Activated CD4-positive, alpha-beta T cell treated with anti-CD3 and anti-CD28 coated beads, Interleukin-2, amount 50 U/mL, for 4 hours (primary cell): ENCODE measurements at places on chromosomes 4 and X.
A peak's percentile ranks its signal among the peaks of the same experiment; 100 is the strongest.

DNA sequence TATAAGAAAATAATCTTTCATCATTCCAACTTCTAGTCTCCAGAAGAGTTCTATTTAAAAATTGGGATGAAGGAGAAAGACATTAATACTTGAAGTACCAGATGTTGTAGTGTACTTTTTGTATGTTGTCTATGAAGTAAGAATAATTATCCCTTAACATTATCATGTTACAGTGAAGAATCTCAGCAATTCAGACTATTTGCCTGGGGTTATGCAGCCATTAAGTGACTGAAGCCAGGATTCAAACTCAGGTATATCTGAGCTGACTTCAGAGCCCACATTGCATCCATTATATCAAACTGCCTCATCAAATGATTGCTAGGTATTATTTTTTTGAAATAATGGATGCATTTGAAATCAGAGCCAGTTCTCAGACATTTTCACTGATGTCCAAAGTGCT, 76.1 kb upstream of the FHDC1 start:
- DNase-seq: no peak

- no peak for DNase-seq
Observed at GRCh38 chr4:55028196-55028595, 97.2 kb downstream of the KDR start.

- no peak for DNase-seq
Observed at GRCh38 chr4:159495515-159496236, 392.8 kb downstream of the RAPGEF2 start.

DNA sequence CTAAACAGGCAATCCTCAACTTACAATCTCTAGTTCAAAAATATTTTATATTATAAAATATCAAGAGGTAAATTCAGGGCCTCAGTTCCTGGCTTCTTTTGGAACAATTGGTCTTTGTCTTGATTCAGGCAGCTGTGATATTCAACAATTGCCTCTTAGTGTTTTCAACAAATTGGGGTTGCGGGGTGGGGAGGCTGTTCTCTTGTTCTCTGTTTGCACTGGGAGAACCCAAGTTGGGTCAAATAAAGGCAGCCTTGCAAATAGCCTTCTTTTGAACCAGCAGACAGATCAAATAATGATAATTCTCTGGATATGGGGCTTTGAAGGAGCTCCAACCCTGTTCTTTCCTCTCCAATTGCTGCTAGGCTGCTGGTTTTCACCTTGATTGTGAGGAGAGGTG, 142.5 kb downstream of the COL4A5 start:
- no peak for DNase-seq

GRCh38 chr4:10647846-10648245, 36.7 kb downstream of the CLNK start:
- no peak for DNase-seq

DNA sequence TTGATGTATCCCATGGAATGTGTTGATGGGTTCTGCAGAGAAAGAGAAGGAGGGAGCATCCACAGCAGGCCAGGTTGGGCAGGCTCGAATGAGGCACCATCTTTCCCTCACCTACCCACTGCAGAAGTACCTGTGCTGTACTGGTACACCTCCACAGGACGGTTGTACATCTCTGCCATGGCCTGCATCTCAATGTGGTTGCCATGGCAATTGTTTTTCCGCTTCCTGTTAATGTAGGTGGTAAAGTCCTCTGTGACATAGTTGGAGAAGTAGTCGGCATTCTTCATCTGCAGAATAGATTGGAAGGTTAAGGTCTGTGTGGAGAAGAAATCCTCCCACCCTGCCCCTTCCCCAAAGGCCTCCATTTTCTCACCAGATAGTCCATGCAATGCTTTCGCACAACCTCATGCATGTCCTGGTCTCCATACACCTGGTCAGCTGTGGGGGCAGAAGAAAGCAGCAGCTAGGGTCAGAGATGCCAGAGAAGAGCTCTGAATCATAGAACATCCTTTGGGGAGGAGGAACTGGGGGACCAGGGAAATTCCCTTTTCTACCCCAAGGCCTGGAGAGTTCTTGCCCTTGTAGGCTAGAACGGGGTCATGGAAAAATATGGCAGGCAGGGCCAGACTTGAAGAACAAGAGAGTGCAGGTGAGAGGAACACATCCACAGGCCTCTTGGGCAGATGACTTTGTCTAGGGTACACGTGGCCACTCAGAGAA, 15.9 kb upstream of the PIM2 start:
- DNase-seq: no peak

DNA sequence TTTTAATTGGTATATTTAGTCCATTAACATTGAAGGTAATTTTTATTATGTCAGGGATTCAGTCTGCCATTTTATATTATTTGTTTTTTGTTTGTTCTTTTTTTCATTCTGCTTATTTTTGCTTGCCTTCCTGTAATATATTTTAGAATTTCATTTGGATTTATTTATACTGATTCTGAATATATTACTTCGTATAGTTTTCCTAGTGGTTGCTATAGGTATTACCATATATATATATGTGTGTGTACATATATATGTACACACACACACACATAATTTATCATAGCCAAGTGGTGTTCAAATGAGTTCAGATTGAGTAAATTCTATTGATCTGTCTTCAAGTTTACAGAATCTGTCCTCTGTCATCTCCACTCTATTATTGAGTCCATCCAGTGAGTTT, 11.2 kb downstream of the CITED1 start:
- no peak for DNase-seq

DNA sequence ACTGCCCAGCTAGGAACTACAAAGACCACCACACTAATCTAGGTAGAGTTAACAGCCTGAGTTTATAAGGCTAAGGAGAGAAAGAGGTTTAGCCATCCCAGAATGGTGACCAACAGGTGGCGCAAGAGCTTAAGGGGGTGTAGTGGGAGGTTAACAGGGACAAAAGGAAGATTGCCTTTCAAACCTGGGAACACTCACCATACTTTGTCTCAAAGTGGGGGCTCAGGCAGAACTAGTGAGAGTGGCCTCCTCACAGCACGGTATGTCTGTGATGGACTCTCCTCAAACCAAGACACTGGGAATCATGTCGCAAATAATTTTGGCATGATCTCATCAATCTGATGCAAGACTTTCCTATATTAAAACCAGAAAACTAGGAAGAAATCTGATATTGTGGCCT, 23.4 kb downstream of the CCNI start:
- peak; percentile 65 for DNase-seq

- DNase-seq: no peak
Observed at GRCh38 chr4:113677325-113677724, 84.2 kb downstream of the CAMK2D start.

DNA sequence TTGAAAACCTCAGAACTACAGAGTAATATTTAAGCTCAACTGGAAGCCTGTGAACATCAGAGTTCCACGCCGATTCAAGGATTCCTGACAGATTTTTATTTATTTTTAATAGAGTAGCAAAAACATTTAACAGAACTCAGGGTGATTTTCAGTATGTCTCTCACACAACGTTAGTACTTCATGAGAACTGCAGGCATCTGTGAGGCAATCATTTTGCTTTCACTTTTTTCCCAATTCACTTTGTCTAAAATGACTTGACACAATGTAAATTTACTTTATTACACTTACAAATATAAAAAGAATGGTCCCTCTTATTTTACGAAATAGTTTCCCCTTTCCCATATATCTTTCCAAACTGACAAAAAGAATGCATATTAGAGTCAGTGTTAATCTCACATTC, 869.5 kb upstream of the EPHA5 start:
- no peak for DNase-seq

DNA sequence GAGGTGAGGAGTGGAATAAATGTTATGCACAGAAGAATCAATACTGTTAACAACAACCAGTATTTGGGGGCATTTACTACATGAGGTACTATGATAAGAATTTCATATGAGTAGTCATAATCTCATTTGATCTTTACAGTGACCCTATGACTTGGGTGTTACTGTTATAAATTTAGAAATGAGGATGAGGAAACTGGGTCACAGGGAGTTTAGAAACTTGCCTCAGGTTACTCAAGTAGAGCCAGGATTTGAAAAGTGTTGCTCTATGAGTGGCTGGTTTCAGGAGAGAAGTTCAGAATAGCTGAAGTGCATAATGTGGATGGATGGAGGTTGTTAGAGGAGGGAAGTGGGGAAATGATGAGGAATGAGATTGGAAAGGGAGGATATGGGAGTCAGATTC, 16.6 kb upstream of the DDIT4L start:
- no peak for DNase-seq

DNA sequence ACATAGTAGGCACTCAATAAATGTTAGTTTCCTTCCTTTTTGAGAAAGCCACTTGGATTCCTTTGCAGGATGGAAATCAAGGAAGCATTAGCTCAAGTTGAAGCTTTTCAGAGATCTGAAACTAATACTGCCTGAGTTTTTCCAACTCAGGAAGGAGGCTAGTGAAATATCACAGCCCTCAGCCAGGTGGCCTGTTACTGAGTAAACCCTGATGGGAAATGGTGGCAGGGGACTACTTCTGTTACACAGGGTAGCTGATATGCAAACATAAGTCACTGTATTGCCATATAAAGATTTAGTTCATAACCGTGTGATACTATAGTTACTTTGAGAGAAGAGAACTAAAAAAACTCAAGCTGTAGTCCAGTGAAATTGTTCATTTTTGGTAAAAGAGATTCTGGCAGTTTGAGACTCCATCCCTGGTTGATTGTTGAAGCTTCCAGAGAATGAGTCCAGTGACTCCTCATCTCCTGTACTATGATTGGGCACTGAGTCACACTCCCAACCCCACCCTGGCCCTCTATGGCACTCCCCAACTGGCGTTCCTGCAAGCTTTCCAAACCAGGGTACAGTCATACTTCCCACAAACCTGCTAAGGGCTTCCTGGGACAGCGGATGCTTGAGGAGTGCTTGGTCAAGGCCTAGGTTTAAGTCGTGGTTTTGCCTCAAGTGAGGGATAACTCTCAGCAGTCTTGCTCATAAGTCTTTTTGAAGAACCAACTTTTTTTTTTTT, 81.8 kb downstream of the MID1IP1 start:
- no peak for DNase-seq

- no peak for DNase-seq
Observed at GRCh38 chr4:120977435-120977997, 55.0 kb upstream of the PRDM5 start.

- no peak for DNase-seq
Observed at GRCh38 chr4:44720371-44720770, 6.0 kb downstream of the GNPDA2 start.

- DNase-seq: no peak
Observed at GRCh38 chrX:46953597-46953996, 41.4 kb downstream of the JADE3 start.

DNA sequence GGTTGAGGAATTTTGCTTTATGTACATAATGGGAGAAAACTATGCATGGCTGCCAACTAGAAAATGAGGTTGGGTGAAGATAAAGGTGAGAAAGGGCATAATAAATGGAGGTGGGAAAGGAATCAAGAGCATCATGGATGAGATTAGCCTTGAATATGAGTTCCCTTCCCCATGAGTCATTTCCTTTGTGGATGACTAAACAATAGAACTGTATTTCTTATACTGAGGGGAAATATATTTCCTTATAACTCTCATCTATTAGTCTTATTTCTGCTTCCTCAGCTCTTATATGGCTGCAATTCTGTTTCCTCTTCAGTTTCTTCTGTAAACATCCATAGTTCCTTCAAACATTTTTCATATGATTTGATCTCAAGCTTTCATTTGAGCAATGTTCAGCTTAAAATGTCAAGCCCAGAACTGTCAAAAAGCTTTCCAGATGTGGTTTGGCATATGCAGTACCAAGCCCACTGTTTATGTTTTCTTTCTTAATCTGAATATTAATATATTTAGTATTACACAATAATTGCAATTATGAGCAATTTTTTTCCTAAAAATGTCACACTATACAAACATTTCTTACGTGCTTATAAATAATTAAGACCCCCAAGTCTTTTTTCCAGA, 100.7 kb upstream of the GRPR start:
- no peak for DNase-seq

- no peak for DNase-seq
Observed at GRCh38 chr4:2820216-2820982, 23.2 kb upstream of the ADD1 start.

GRCh38 chr4:153521478-153521877, 55.3 kb downstream of the TMEM131L start:
- DNase-seq: no peak

DNA sequence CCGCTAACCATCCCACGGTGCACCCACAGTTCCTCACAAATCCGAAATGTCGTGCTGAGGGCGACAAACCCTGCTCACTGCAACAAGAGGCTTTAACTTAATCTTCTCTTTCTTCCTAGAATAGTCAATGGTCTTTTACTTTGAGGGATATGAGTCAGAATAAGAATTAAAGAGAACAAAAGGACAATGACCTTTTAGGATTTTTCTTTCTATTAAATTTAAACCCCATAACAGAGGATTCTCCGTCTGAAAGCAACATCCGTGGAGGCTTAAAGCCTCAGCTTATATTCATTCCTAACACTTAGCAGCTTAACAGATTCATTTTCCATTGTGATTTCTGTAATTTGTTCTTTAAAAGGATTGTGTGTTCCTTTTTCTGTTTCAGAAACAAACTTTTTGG, 44.9 kb upstream of the PUDP start:
- DNase-seq: no peak

GRCh38 chr4:89305712-89306437, 1.7 kb downstream of the GPRIN3 start:
- DNase-seq: no peak

- no peak for DNase-seq
Observed at GRCh38 chr4:37650481-37650880, 35.7 kb downstream of the RELL1 start.

- no peak for DNase-seq
Observed at GRCh38 chr4:112002248-112002661, 143.0 kb upstream of the FAM241A start.

DNA sequence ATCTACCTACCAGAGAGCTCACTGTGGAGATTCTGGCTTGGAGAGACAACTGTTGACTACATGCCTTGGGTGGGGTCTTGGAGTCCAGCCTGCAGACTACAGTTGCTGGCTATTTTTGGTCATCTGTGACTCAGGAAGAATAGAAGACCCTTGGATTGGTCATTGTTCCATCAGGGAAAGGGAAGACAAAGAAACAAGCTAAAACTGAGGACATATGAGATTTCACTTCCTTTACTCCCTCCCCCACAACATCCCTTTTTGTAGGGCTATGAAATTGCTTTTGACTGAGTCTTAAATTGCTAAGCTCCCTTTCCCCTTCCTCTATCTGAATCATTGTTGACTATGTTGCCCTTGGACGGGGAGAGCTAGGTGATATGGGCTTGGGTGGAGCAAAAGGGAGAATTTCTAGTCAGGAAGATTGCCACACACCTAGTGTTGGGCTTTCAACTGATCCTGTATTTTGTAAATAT, 11.7 kb downstream of the MSN start:
- DNase-seq: no peak

- no peak for DNase-seq
Observed at GRCh38 chr4:30460818-30461217, 259.4 kb upstream of the PCDH7 start.

- DNase-seq: no peak
Observed at GRCh38 chr4:78354782-78355181, 196.8 kb upstream of the ANXA3 start.

- DNase-seq: no peak
Observed at GRCh38 chr4:81404294-81404693, 67.4 kb downstream of the RASGEF1B start.

- no peak for DNase-seq
Observed at GRCh38 chrX:2327423-2327822, 173.4 kb downstream of the DHRSX start.
